ENCODE measurements at places on chromosomes 1 and 21.

- no peak for DNase-seq
Observed at GRCh38 chr1:68140536-68140935, 90.1 kb upstream of the DIRAS3 start.

- no peak for DNase-seq
Observed at GRCh38 chr1:69998847-69999246, 206.5 kb downstream of the LRRC40 start.

GRCh38 chr1:37723072-37723389 lies 30.7 kb downstream of the CDCA8 start:
- DNase-seq = no peak

DNA sequence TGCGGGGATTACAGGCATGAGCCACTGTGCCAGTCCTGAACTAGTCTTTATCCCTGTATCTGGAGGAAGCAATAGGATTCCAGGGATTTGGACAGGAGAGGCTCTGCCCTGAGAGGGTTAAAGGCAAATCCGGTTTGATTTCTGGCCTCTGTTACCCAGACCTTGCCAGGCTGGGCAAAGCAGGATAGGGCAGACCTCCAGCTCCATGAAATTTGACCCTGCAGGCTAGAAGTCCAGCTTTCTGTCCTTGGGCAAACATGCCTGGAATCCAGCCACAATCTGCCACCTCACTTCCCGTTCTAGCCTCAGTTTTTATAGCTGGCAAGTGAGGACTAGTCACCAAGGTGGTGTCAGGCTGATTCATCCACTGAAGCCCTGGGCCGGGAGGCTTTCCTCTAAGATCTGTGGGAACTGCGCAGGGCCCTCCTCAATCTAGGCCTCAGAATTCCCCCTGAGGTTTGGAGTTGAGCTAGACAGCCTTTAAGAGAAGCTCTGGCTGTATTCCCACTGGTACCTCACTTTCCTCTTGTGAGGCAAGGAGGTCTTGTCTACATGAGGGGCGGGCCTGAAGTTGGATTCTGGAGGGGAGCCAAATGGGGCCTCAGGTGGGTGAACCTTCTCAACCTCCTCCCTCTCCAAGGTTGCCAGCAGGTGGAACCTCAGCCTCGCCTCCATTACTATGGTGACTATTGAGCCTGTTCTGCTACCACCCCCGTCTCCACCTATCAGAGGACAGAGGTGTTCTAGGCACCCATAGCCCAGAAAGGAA lies 7.0 kb upstream of the P3R3URF start:
- DNase-seq = peak; percentile 95

- no peak for DNase-seq
Observed at GRCh38 chr1:23774174-23774880, 3.9 kb upstream of the PITHD1 start.

DNA sequence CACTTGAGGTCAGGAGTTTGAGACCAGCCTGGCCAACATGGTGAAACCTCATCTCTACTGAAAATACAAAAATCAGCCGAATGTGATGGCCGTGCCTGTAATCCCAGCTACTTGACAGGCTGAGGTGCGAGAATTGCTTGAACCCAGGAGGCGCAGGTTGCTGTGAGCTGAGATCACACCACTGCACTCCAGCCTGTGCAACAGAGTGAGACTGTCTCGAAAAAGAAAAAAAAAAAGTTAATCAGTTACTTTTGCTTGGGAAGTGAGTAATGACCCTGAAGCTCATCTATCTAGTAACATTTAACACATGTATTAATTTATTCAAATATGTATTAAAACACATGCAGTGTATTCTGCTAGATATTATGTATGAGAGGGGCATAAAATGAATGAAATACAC lies 49.4 kb downstream of the ZNF326 start:
- DNase-seq = no peak

DNA sequence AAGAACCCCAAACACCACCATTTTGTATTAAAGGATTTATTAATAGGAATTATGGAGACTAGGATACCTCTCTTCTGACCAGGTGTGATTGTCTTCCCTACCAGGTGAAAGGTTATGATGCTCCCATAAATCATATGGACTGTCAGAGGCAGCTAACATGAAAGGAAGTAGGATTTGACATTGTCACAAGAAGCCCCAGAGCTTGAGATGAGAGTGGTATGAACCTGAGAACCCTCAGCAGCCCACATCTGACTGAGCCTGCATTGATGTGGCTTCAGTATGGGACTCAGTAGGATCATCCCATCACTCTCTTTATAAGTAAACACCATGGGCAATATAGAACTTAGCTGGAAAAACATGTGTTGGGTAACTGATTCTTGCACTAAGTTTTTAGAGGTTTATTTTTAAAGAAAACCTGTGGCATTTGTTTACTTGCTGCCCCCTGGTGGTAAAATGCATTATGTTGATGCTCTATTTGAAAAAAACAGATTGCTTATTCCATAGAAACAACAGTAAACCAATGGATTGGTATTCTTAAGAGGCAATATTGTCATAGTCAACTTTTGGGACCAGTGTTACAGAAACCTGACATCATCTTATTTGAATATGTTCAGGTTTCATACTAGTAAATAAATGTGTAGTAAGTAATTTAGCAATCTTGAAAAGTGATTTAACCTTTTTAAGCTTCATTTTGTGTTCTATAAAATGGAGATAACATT lies 16.6 kb upstream of the CACYBP start:
- DNase-seq = no peak

- DNase-seq = no peak
Observed at GRCh38 chr21:17726047-17726829, 92.9 kb downstream of the C21orf91 start.

- DNase-seq = no peak
Observed at GRCh38 chr1:44907893-44908292, 64.8 kb upstream of the PTCH2 start.

GRCh38 chr1:13622446-13622845 lies 38.8 kb downstream of the PDPN start:
- no peak for DNase-seq

- peak; percentile 85 for DNase-seq
Observed at GRCh38 chr1:31977385-31978131, 36.1 kb upstream of the KHDRBS1 start.

- no peak for DNase-seq
Observed at GRCh38 chr1:21927533-21928237, 9.4 kb downstream of the HSPG2 start.

- DNase-seq = no peak
Observed at GRCh38 chr1:65772607-65773006, 20.1 kb upstream of the PDE4B start.

DNA sequence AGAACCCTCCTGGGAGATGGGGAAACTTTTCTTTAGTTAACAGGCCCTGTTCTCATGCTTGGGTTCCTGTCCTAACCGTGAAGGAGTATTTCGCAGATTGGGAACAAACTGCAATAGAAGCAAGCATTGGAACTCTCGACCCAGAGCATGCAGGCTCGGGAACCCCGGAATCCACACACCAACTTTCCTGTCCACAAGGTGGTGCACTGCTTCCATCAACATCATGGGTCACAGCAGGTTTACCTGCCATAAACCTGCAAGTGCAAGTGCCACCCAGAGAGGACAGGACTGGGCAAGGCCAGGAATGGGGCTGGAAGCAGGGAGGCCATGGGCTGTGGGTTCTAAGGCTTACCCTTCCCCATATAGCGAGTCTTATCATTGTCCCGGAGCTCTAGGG lies 6.9 kb downstream of the ENO1 start:
- DNase-seq = no peak

GRCh38 chr1:26727476-26727875 lies 31.7 kb downstream of the ARID1A start:
- no peak for DNase-seq
